ENCODE measurements at places on chromosomes 2 and 18. TPM values are rescaled to one million over a fixed set of nuclear protein-coding genes. Genes with fewer than 3 reads are reported as not detected.

- no peaks in the 10 kb centered on the region for H3K36me3 ChIP-seq
- no peak overlapping the region for H3K4me3 ChIP-seq
- no peak for DNase-seq
- no peaks in the 10 kb centered on the region for H3K4me1 ChIP-seq
- H3K27ac ChIP-seq: no peak overlapping the region
- H3K27me3 ChIP-seq: no peaks in the 10 kb centered on the region
Measured at GRCh38 chr2:33770023-33770422, 170.9 kb upstream of the FAM98A start.

DNA sequence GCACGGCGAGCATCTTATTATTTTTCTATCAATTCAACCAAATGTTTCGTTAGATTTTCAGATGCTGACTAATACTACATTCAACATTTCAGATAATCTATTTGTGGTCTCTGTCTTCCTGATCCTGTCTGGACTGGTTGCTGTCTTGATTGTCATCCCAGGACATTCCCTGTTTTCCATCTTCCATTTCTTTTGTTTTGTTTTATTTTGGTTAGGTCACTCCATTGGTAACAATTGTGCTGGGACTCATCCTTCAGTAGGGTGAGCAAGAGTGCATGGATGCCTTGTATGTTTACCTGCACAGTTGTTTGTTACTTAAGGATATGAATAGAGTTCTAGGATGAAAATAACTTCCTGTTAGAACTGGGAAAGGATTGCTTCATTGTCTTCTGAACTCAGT, 55.9 kb upstream of the ACYP2 start:
- H3K4me1 ChIP-seq: no peaks in the 10 kb centered on the region
- H3K4me3 ChIP-seq: no peak overlapping the region
- H3K36me3 ChIP-seq: no peaks in the 10 kb centered on the region
- no peaks in the 10 kb centered on the region for H3K27me3 ChIP-seq
- no peak overlapping the region for H3K27ac ChIP-seq
- DNase-seq: no peak

The RIT2 gene
- not detected for total RNA-seq

The ERLEC1 gene
- 21.6 TPM for total RNA-seq

GRCh38 chr2:128489526-128490273, 171.0 kb upstream of the HS6ST1 start:
- H3K36me3 ChIP-seq: no peaks in the 10 kb centered on the region
- DNase-seq: no peak
- H3K27me3 ChIP-seq: peaks cover 50% of the 10 kb centered on the region
- no peak overlapping the region for H3K4me3 ChIP-seq
- H3K27ac ChIP-seq: no peak overlapping the region

DNA sequence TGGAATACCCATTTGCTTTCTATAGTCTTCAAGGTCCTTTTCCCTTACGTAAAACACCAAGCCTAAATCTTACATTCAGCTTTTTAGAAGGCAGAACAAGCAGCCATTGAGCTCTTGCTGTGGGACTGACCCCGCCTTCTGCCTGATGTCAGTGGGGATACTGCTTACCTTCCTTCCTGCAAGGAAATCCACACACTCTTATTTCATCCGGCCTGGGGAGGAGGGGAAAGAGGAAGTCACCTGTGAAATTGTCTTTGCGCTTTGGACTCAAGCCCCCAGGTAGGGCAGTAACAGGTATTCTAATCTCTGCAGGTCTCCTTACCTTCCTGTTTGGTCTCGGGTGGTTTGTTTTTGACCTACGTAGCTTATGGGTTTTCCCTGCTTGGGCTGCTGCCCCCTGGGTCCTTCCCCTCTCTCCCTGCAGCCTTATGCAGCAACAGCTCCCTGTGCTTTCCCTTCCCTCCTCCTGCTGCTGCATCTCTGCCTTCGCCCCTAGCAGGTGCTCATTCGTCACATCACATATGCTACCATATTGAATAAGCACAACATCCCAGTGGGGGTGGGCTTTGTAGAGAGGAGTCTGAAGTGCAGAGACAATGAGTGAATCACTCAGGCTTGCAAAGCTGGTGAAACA, 402.5 kb upstream of the TRIB2 start:
- peaks cover 24% of the 10 kb centered on the region for H3K4me1 ChIP-seq
- no peak for DNase-seq
- peaks cover 11% of the 10 kb centered on the region for H3K36me3 ChIP-seq
- H3K4me3 ChIP-seq: no peak overlapping the region
- H3K27me3 ChIP-seq: no peaks in the 10 kb centered on the region

The EN1 gene
- total RNA-seq: 2.0 TPM

- no peak overlapping the region for H3K4me3 ChIP-seq
- peaks cover 4% of the 10 kb centered on the region for H3K27me3 ChIP-seq
- no peaks in the 10 kb centered on the region for H3K4me1 ChIP-seq
- no peak for DNase-seq
- no peaks in the 10 kb centered on the region for H3K36me3 ChIP-seq
- H3K27ac ChIP-seq: no peak overlapping the region
Measured at GRCh38 chr2:206708286-206708685, 9.9 kb downstream of the DYTN start.

DNA sequence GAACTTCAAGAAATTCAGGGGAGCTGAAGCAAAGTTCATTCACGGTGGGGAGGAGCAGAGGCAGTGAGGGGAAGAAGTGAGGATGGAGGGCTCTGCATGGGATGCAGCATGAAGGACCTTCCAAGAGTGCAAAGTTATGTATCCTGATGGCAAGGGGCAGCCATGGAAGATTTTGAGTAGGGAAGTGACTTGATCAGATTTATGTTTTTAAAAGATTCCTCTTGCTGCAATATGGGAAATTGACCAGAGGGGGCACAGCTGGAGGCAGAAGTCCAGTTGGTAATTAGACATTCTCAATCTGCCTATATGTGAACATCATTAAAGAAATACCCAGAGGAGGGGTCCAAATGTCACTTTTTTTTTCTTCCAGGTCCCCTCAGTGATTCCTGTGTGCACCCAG, 21.5 kb upstream of the ANXA4 start:
- no peaks in the 10 kb centered on the region for H3K36me3 ChIP-seq
- DNase-seq: peak; percentile 22
- H3K4me1 ChIP-seq: peaks cover 14% of the 10 kb centered on the region
- H3K4me3 ChIP-seq: no peak overlapping the region
- H3K27me3 ChIP-seq: no peaks in the 10 kb centered on the region

DNA sequence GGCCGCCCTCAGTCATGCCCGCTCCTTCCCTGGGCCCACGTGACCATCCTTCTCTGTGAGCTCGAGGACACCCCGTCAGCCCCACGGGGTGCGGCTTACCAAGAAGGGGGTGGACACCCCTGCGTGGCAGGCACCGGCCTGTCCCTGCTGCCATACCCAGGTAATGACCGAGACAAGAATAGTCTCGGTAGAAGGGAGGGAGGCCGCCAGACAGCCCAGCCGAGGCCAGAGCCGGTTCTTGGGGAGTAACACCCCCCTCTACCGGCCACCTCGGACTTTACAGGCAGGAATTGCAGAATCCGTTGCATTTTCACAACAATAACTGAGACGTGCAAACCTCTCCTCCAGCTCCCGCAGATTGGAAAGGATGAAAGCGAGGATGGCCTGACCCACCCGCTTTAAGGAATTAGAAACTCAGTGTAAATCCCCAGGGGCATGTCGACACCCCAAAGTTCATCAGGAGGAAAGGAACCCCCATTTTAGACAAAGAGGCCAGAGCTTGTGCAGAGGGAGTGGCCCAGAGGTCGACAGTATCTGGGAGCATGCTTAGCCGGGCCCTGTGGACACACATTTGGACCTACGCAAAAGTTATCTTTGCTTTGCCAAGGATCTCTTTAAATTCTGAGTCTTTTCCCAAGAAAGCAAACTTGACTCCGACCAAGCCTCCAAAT, 60.1 kb upstream of the GLI2 start:
- H3K27ac ChIP-seq: no peak overlapping the region
- DNase-seq: peak; percentile 79
- H3K36me3 ChIP-seq: no peaks in the 10 kb centered on the region
- H3K27me3 ChIP-seq: peaks cover 51% of the 10 kb centered on the region
- no peaks in the 10 kb centered on the region for H3K4me1 ChIP-seq

The OTOF gene
- total RNA-seq: 0.07 TPM

- H3K36me3 ChIP-seq: no peaks in the 10 kb centered on the region
- DNase-seq: no peak
- H3K4me1 ChIP-seq: peaks cover 20% of the 10 kb centered on the region
- no peak overlapping the region for H3K4me3 ChIP-seq
- no peaks in the 10 kb centered on the region for H3K27me3 ChIP-seq
Measured at GRCh38 chr2:28580078-28580477, 84.2 kb downstream of the PLB1 start.

GRCh38 chr2:77005522-77005921, 516.7 kb downstream of the LRRTM4 start:
- H3K27ac ChIP-seq: no peak overlapping the region
- no peaks in the 10 kb centered on the region for H3K36me3 ChIP-seq
- H3K4me3 ChIP-seq: no peak overlapping the region
- H3K4me1 ChIP-seq: no peaks in the 10 kb centered on the region

DNA sequence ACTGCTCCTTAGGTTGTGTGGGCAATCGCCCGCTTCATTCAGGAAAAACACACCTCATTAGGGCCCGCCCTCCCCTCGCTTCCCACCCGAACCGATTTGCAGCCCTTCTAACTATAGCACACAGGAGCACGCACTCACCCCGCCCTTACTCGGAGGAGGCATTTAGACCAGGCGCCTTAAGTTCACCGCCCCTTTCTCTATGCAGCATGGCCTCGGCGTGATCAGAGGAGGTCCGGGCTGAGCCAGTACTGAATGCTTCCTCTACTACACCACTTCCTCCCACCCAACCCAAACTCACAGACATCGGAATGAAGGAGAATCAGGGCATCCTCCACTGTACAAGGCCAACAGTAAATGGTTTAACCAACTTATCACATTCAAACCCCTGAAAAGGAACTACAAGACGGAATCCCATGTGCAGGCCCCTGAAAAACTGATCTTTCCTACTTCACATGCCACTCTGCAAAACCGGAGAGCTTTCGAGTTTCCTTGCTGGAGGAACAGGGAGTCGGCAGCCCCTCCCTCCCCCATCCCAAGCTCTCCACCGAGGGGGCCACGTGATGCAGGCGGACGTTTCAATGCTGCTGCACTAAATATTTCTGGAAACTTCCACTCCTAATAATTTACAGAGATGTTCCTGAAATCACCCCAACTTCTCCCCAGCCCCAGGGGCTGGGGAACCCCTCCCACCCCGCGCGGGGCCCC, 1.4 kb downstream of the XPO1 start:
- DNase-seq: peak; percentile 71
- H3K4me1 ChIP-seq: peaks cover 24% of the 10 kb centered on the region
- peak overlapping the region; percentile 76 for H3K4me3 ChIP-seq
- peak overlapping the region; percentile 98 for H3K27ac ChIP-seq
- H3K27me3 ChIP-seq: no peaks in the 10 kb centered on the region

DNA sequence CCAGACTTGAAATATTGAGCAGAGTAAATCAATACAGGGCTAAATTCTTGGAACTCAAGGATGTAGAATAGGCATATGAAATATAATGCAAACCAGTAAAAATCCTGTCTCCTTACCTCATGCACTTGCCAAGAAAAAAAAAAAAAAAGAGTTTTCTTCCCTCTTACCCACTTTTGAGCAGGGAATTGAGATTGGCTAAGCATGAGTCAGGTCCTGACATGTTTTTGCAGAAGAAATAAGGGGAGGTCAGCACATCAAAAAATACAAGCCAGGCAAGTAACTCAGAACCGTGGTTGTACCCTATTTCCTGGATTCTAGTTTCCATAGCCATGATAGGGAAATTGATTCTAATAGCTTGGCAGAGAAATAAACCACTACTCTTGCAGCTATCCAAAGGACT, 1526.7 kb downstream of the LRP1B start:
- H3K36me3 ChIP-seq: no peaks in the 10 kb centered on the region
- H3K27me3 ChIP-seq: no peaks in the 10 kb centered on the region
- H3K4me1 ChIP-seq: no peaks in the 10 kb centered on the region
- no peak overlapping the region for H3K4me3 ChIP-seq
- DNase-seq: no peak
- H3K27ac ChIP-seq: no peak overlapping the region

The GBX2 gene
- total RNA-seq: 0.53 TPM

DNA sequence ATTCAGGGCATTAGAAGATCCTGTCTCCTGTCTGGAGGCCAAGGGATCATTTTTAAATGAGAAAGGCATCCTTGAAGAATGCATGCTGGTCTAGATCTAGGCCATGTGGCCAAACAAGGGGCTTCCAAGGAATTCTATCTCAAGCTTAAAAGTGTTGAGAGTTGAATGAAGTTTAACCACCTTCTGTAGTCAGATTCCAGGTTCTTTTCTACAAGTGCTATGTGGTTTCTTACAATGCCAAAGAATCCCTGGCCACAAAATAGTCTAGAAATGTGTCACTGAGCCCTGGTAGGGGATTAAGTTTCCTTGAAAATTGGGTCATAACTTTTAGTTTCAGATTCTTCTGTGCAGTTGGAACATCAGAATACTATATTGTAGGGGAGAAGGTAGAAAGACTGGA, 640.7 kb upstream of the ACVR2A start:
- H3K27me3 ChIP-seq: no peaks in the 10 kb centered on the region
- no peaks in the 10 kb centered on the region for H3K36me3 ChIP-seq
- DNase-seq: no peak
- no peak overlapping the region for H3K27ac ChIP-seq
- no peak overlapping the region for H3K4me3 ChIP-seq
- no peaks in the 10 kb centered on the region for H3K4me1 ChIP-seq

The PIGN gene
- total RNA-seq: 22.7 TPM

The AKAIN1 gene
- total RNA-seq: not detected

DNA sequence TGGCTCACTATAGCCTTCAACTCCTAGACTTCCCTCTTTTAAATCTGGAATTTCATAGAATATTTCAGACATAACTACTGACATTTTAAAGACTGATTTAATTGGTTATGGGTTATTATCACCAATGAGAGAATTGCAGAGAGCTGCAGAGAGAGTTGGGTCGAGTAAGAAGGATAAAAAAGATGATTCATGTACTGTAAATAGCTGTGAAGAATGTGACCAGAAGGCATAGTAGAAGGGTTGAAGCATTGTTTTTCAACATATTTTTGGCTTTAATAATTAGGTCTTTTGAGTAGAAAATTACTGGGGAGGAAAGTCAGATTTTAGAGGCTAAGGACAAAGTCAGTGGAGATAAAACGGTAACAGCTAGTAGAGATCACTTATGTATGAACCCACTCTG, 503.2 kb upstream of the SLC8A1 start:
- H3K4me1 ChIP-seq: no peaks in the 10 kb centered on the region
- H3K4me3 ChIP-seq: no peak overlapping the region
- no peaks in the 10 kb centered on the region for H3K36me3 ChIP-seq
- DNase-seq: no peak

- H3K4me1 ChIP-seq: peaks cover 45% of the 10 kb centered on the region
- no peak overlapping the region for H3K27ac ChIP-seq
Measured at GRCh38 chr2:26461601-26462023, 16.3 kb downstream of the OTOF start.

GRCh38 chr2:8455236-8456150, 226.4 kb upstream of the ID2 start:
- peaks cover 5% of the 10 kb centered on the region for H3K4me1 ChIP-seq
- H3K27me3 ChIP-seq: peaks cover 69% of the 10 kb centered on the region
- no peaks in the 10 kb centered on the region for H3K36me3 ChIP-seq
- H3K27ac ChIP-seq: no peak overlapping the region
- DNase-seq: no peak

DNA sequence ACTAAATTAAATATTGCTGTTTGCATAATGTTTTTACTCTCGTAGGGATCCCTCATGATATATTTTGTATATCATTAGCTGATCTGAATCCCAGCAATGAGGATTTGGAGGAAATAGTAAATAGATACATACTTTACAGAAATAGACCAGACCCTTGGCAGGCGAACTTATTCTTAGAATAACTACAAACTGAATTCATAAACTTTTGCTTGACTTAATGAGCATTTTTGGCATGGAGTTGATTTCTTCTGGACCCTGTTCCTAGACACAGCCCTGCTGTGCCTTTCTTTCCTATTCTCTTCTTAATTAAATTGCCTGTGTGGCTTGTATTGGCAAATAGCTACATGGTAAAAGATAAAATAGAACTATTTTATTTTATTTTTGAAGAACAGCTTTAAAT, 145.9 kb downstream of the GREB1L start:
- no peaks in the 10 kb centered on the region for H3K36me3 ChIP-seq
- no peak overlapping the region for H3K27ac ChIP-seq
- DNase-seq: no peak
- peaks cover 3% of the 10 kb centered on the region for H3K27me3 ChIP-seq

Data from K562 (cell line).